ENCODE measurements at places on chromosomes 7 and 10.

GRCh38 chr10:122486406-122487080 is 25.2 kb downstream of the HTRA1 start:
- no peak for DNase-seq

- no peak for DNase-seq
Measured at GRCh38 chr7:112282476-112283188, 76.1 kb downstream of the ZNF277 start.

DNA sequence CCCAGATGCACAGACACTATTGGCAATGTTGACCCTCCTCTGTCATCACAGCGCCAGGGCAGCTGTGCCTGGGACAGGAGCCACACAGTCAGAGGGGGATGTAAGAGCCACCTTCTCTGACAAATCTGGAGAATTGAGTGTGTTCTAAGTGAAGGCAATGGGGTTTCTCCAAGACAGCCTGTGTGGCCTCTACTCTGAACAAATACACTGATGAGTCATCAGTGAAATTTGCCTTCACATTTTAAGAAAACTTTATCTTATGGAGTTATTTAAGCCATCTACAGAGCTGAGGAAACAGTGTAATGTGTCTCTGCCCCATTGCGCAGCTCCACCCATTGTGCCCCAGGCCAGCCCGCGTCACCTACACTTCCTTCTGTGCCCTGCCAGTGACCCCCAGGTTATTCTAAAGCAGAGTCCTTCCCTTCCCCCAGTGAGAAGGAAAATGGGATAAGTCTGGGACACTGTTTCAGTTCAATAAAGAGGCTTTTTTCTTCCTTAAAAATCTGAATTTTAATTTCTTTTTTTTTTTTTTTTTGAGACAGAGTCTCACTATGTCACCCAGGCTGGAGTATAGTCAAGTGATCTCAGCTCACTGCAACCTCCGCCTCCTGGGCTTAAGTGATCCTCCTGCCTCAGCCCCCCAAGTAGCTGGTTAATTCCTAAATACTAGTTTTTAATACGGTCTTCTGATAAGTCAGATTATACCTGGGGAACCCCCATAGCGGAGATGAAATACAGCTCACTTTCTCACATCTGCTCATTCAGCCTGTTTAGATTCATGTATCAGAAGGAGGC is 21.8 kb downstream of the AKR1E2 start:
- DNase-seq = no peak

GRCh38 chr7:138902161-138902560 is 79.0 kb downstream of the KIAA1549 start:
- no peak for DNase-seq
